ENCODE measurements at places on chromosomes 3 and 15.

DNA sequence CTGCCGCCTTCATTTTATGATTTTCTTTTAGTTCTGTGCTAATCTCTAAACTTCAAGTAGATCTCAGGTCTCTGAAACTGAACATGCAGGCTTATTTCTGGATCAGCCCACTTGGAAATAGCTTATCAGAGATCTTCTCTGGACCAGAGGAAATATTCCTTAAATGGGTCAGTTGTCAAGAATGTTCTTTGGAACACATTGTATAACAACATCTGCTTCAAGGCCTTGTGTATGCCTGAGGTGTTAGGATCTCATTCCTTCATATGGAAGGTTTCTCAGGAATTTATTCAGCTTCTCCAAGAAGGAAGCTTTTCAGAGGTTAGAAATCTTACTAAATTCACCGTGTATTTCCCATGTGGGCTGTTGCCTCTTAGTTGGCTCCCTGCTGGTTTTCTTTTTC lies 47.4 kb downstream of the SYN2 start:
- no peak for DNase-seq

DNA sequence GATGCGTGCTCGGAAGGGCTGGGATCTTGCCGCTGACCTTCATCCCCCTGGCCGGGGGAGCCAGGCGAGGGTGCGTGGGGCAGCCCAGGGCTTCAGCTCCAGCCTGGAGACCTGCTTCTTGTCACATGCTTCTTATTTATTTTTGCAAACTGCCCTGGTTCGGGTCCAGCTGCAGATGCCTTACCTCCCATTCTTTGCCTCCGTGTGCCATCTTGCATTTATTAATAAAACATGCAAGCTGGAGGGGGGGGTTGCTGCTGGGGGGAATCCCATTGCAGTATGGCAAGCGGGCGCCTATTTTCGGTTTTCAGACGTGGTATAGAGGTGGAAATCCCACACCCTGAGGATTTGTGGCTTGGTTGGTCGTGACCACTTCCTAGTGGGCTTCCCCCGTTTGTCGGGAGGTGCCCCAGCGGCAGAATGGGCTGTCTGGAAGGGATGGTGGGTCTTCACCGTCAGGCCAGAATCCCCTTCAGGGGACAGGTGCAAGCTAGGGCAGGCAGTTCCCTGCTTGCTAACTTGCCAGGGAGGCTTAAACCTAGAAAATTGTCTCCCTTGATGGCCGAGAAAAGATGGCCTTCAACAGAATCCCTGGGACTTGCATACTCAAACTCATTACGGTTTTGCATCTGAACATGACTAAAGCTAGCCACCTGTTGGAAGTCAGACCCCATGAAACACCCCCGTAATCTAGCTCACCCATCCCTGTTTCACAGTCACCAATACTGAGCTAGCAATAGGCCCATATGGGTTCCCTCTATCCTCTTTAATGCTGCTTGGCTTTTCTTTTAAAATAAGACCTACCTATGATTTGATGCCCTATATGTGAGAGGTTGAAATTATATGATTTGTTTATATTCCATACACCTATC lies 569 bp downstream of the TMEM266 start:
- no peak for DNase-seq

DNA sequence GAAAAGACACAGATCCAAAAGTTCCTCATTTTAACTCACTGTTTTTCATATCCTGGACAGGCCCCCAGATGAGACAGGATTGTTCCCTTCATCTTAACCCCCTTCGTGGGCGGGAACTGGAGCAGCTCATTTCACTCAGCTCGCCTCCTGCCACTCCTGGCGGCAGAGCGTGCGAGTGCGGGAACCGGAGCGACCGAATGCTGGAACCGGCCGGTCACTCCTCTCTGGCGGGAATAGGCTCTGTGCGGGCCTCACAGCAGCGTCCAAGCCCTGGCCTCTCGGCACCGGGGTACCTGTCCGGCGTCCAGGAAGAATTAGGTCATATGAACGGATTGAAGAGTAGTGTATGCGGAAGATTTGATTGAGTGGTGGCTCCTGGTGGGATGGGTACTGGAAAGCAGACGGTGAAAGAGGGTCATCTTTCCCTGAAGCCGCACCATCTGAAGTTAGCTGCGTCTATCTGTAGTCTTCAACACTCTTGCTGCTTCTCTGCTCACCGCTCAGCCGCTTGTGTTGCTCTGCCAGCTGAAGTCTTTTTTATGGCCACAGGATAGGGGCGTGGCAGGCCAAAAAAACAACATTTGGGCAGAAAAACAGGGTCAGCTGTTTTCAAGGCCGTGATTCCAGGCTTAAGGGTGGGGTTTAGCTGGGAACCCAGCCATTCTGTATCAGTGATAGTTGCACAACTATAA lies 42.3 kb upstream of the FXR1 start:
- DNase-seq: no peak

DNA sequence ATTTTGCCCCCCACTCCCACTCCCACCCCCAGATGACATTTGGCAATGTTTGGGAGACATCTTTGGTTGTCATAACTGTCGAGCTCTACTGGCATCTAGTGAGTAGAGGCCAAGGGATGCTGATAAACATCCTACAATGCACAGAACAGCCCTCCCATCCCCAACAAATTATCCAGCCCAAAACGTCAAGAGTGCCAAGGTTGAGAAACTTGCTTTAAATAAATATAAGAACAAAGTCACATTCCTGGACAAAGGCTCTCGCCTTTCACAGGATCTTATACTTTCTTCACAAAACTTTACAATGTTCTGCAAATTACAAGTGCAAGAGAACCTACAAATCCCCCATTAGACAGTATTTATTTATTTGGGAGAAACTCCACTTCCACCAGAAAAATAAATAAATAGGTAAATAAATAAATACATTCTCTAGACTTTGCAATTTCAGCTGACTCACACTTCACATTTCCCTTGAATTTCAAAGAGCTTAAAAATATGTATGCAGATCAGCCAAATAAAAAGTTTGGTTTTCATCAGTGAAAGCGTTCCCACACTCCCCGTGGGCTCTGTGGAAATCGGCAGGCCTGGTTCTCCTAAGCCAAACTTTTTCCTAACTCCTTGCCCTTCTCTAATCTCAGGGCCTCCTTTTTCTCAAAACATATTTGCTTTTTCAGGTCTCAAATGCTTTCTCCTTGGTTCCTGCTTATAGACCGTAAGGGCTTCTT lies 12.7 kb upstream of the CPA3 start:
- DNase-seq: no peak

GRCh38 chr15:81454024-81454423 lies 80.0 kb upstream of the TMC3 start:
- DNase-seq: no peak

DNA sequence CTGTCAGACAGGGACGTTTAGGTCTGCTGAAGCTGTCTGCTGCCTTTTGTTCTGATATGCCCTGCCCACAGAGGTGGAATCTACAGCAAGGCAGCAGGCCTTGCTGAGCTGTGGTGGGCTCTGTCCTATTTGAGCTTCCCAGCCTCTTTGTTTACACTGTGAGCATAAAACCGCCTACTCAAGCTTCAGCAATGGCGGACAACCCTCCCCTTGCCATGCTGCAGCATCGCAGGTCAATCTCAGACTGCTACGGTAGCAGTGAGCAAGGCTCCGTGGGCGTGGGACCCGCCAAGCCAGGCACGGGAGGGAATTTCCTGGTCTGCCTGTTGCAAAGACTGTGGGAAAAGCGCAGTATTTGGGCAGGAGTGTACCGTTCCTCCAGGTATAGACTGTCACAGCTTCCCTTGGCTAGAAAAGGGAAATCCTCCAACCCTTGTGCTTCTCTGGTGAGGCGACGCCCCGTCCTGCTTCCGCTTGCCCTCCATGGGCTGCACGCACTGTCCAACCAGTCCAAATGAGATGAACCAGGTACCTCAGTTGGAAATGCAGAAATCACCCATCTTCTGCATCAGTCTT lies 71.4 kb downstream of the SPSB4 start:
- DNase-seq: no peak

DNA sequence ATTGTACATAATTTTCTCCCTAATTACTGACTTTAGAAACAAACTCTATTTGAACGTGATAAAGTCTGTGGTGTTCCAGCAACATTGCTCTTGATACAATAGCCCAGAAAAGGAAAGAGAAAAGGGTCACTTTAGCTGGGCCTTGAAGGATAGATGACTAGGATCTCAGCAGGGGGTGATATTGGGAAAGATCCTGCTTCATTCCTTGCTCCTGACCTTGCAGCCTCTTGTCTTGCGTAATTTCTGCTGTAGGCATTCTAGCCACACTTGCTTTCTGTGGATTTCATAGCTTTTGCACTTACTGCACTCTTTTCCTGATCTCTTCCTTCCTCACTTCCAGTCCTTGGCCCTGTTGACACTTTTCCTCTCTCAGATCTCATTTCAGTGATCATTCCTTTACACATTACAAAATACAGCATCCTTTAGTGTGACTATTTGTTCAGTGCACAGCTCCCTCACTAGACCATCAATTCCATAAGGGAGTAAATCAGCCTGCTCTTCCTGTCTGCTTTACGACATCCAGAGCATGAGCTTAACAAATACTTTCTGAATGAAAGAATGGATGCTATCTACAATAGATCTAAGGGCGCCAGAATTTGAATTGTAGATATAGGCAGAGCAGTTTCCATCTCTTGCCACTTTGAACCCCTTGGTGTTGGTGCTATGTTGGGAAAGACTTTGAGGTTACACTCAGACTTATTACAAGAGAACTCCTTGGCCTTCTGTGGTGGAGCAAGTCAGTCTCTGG lies 559.6 kb upstream of the MDFIC2 start:
- no peak for DNase-seq

DNA sequence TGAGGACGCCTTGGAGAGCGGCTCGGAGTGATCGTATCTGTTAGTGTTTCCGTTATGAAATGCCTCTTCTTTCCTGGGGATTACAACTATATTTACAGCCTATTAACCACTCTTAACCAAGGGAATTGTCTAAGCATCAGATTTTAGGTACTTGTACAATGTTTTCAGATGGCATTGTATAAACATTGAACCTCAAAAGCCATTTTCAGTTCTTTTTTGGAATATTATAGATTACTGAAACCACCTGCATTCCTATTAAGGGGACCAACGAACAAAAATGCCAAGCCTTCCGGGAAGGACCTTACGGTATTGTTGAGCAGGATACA lies 1.1 kb downstream of the NEO1 start:
- DNase-seq: no peak

- DNase-seq: no peak
These were observed 90.1 kb upstream of the RGMA start for GRCh38 chr15:93179072-93179471.

GRCh38 chr3:40024526-40024925 lies 215.1 kb downstream of the MYRIP start:
- no peak for DNase-seq

- no peak for DNase-seq
These were observed 731.6 kb downstream of the GBE1 start for GRCh38 chr3:81029861-81030260.

GRCh38 chr3:159854500-159855124 lies 134.0 kb upstream of the IL12A start:
- DNase-seq: no peak

GRCh38 chr3:30719536-30719935 lies 113.1 kb downstream of the TGFBR2 start:
- DNase-seq: no peak

- DNase-seq: no peak
These were observed 7.4 kb downstream of the ALDH1A2 start for GRCh38 chr15:58058073-58058472.

GRCh38 chr3:124346487-124346886 lies 354.6 kb upstream of the ROPN1 start:
- DNase-seq: no peak

DNA sequence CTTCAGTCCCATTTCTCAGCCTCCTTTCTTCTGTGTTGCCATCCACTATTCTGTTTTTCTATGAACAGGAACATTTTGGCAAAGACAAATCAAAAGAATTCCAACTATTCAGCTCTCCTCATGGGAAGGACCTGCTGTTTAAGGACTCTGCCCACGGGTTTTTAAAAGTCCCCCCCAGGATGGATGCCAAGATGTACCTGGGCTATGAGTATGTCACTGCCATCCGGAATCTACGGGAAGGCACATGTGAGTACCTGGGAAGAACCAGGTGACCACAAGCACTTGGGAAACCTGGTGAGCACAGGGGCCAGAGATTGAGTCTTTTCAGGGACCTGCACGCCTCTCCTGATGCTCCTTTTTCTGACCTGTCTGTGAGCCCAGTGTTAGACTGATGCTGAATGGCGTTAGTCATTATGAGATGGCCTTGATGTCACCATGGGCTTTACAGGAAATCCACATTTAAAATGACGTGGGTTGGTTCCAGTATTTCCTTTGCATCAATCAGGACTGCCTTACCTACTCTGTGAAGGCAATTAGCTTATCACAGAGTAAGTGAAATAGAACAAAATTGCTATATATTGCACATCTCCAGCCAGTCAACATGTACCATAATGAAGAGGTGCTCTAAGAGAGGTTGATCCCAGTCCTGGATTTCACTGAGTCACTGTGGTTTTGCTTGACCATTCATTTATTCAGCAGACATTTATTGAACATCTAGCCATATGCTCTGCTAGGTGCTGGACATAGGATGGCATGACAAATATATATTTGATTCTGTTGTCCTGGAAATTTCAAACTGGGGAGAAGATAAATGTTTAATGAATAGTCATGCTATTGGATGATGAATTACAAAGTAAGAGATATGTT lies 11.7 kb downstream of the TF start:
- DNase-seq: no peak

DNA sequence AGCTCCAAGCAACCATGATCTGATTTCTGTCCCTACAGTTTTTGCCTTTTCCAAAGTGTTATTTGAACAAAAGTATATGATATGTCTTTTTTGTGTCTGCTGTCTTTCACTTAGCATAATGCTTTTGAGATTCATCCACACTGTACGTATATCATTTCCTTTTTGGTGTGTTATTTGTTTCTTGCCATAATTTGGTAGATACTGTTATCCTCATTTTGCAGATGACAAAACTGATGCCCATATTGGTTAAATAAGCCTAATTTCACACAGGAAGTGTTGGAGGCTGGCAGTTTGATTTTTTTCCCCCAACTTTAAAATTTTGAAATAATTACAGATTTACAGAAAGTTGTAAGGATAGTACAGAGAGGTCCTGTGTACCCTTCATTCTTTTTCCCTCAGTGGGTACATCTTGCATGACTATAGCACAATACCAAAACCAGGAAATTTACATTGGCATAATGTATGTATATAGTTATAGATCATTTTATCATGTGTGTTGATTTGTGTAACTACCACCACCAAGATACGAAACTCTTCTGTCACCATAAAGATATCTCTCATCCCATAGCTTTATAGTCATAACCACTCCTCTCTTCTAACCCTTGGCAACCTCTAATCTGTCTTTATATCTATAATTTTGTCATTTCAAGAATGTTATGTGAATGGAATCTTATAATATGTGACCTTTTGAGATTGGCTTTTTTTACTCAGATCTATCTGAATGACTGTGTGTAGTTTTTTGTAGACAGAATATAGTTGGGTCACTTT lies 55.6 kb downstream of the RASA2 start:
- DNase-seq: no peak

GRCh38 chr3:181455276-181455675 lies 256.4 kb upstream of the SOX2 start:
- no peak for DNase-seq

- DNase-seq: no peak
These were observed 491.3 kb upstream of the AGTR1 start for GRCh38 chr3:148206446-148206845.
